Activated T-cell treated with anti-CD3 and anti-CD28 coated beads for 4 hours (primary cell): ENCODE measurements at places on chromosomes 2 and 18.

GRCh38 chr2:181573140-181573736, 83.7 kb downstream of the CERKL start:
- DNase-seq = no peak

DNA sequence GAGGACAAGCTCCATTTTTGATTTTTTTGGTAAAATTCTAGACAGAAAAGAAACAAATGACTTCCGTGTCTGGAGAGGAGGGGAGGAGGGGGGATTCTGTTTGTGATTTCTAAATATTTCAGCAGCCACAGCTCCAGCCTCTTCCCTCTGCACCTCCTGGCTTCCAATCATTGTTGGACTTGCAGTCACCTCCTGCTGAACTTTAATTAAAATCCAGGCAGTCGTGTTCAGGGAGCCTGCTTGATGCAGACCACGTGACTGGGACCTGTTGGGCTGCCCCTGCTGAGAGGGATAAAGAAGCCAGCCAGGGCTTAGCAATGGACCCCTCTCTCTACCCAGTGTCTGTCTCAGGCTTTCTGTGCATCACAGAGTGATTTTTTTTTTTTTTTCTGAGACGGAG, 115.1 kb downstream of the SH3BP4 start:
- DNase-seq = no peak

DNA sequence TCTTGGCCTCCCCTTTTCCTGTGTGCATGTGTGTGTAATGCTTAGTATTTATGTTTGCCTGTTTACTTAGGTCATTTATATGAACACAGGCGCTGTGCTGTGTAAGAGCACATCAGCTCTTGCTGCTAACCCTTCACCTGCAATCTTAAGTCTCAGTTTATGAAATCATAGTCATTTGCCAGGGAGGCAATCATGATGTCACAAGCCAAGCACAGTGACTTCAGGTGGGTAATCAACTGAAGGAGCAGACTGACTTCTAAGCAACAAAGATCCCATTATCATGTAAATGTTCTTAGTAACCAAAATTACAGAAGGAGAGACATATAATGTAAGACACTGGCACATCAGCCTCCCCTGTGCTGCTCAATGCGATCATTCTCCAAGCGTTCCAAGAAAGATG, 386.3 kb upstream of the MEIS1 start:
- DNase-seq = no peak

GRCh38 chr2:62653582-62654422, 51.7 kb upstream of the EHBP1 start:
- no peak for DNase-seq

DNA sequence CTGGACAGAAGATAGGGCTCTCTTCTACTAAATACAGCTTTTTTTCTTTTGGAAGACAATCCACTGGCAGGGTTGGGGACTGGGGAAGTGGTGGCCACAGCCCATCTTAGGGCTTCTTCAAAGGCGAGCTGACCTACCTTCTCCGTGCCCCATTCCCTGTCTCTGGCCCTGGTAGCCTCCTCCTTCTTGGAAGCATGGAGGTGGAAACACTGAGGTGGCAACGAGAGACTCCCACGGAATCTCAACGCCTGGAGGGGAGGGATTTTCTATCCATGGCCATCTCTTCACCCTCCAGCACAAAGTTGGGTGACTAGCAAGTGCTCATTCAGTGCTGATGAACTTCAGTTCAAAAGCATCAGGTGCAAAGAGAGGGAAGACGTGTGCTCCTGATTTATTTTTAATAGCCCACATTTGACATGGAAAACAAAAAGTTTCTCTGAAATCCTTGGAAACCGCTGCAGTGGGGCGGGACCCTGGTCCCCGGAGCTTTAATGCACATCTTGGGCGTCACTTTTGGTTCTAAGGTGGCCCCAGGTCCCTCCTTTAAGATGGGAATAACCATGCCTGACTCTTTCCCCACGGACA, 633 bp upstream of the ARMC9 start:
- no peak for DNase-seq

- no peak for DNase-seq
Measured at GRCh38 chr18:45837283-45838070, 12.0 kb downstream of the SIGLEC15 start.

GRCh38 chr2:27796791-27797765, 25.6 kb downstream of the MRPL33 start:
- DNase-seq = no peak

DNA sequence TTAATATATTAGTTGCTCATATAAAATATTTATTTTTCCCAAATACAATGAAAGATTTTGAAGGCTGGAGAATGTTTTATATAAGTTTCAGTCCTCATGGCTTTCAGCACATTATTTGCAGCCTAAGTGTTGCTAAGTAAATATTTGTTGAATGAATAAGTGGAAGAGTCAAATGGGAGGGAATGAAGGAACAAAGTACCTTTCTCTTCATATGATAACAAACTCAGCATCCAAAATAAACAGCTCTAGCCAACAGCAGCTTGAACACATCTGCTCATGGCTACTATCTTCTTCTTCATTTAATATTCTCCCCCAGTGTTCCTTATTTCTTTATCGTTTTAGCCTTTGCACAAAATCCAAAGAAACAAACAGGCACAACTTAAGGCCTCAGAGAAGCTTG, 385.2 kb upstream of the PIK3C3 start:
- no peak for DNase-seq

- no peak for DNase-seq
Measured at GRCh38 chr2:128504246-128505149, 185.8 kb upstream of the HS6ST1 start.

DNA sequence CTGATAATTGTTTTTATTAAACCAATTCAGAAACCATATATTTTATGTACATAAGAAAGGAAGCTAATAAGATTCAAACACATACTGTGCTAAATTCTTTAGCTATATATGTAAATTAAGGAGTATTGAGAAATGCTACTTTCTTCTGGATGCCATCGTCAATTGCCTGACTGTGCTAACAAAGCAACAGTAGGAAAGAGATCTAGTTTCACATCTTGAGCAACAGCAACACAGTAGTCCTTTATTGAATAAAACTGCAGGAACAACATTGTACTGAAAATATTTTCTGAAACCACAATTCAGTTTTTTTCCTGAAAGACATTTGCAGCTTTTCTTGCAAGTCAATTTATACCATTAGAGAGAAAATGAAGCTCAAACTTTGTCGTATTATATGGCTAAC, 1404.9 kb upstream of the SLC39A10 start:
- DNase-seq = no peak

DNA sequence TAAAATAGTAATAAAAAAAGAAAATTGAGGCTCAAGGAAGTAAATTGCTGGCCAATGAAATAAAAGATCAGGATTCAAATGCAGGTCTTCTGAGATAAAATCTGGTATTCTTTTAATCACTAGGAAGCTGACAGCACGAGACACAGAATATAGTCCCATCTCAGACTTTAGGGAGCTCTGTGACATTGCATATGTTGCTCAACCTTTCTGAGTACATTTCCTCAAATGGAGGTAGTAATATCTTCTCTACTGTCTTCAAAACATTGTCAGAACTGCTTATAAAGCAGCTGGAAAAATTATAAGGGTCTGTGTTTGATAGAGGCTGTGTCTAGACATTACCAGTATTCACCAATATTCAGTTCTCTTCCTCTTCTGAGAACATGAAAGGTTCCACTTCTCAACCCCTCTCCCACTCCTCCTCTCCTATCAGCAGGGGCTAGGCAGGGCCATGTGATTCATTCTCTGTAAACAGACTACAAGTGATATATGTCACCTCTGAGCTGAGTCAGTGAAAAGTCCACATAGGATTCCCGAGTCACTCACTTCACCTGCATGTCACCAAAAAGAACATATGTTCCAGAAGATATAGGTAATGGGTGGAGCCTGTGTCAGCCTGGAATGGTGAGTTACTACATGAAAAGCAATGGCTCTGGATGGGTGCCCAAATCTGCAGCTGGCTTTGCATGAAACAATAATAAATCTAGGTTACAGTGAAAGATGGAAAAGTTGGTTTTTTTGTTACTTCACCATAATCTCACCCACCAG, 7.1 kb downstream of the KCNE4 start:
- DNase-seq = no peak

- DNase-seq = no peak
Measured at GRCh38 chr2:181984060-181984459, 1.6 kb upstream of the PPP1R1C start.

GRCh38 chr2:6780765-6781274, 84.9 kb downstream of the CMPK2 start:
- no peak for DNase-seq

GRCh38 chr2:200496696-200497095, 13.2 kb downstream of the KCTD18 start:
- no peak for DNase-seq

GRCh38 chr2:88545118-88545517, 82.1 kb downstream of the EIF2AK3 start:
- no peak for DNase-seq

DNA sequence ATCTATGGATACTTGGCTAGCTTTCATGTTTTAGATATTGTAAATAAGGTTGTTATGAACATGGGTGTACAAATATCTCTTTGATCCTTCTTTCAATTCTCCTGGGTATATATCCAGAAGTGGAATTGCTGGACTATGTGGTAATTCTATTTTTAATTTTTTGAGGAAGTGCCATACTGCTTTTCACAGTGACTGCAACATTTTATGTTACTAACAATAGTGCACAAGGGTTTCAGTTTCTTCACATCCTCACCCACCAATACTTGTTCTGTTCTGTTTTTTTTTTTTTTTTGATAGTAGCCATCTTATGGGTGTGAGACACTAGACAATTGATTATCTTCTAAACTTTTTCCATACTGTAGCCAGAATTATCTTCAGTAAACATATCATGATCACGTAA, 17.3 kb upstream of the NEUROD1 start:
- no peak for DNase-seq

- DNase-seq = no peak
Measured at GRCh38 chr2:52622266-52622665, 1145.3 kb upstream of the CHAC2 start.

- no peak for DNase-seq
Measured at GRCh38 chr2:167424803-167425755, 536.8 kb downstream of the XIRP2 start.

GRCh38 chr2:23541503-23542229, 156.7 kb downstream of the KLHL29 start:
- no peak for DNase-seq

GRCh38 chr2:237588044-237588696, 2.4 kb downstream of the RAB17 start:
- DNase-seq = no peak

DNA sequence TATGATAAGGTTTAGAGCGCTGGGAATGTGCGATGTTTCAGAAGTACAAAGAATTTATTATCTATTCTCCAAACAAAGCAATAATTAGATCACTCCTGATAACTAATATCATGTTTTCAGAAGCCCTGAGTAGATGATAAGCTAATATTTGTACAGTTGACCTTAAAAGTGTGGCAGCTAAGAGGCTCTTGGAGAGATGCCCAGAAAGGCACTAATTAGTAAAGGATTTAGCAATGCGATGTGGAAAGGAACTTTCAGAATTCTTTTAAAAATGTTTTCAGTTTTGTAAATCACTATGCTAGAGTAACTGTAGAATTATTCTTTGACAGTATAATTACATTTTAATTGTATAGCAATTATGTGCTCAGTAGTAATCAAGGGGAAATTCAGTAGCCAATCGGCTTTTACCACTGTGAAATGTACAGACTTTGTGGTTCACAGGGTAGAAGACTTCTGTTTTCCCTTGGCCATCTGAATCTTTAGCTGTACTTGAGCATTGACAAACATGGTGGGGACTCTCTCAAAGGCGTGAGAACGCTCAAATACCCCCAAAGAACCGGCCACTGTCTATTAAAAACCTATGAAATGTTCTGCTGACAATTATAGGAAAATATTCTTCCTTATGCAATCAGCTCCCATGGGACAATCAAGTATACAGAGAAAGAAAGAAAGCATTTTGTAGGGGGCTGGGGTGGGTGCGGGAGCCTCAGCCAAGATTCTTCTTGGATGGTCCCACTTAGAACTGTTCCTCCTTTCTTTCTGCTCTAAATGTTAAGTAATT, 262.8 kb upstream of the AGAP1 start:
- no peak for DNase-seq

- no peak for DNase-seq
Measured at GRCh38 chr2:112600634-112601033, 16.2 kb downstream of the CHCHD5 start.

DNA sequence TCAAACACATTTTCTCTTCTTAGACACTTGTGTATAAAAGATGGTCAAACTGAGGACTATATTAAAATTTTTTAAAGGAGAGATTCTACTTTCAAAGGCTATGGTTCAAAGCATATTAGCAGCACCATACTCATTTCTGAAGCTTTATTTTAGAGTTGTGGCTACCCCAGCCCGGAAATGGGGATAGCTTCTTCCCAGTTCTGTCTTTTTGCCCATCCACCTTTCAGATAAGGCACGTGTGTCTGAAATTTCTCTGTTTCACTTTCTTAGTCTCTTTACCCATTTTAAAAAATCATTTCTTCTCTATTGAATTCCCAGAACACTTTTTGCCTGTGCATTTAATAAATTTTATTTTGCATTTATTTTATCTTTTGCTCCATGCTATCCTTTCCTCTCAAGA, 431.5 kb downstream of the RNF144A start:
- no peak for DNase-seq

DNA sequence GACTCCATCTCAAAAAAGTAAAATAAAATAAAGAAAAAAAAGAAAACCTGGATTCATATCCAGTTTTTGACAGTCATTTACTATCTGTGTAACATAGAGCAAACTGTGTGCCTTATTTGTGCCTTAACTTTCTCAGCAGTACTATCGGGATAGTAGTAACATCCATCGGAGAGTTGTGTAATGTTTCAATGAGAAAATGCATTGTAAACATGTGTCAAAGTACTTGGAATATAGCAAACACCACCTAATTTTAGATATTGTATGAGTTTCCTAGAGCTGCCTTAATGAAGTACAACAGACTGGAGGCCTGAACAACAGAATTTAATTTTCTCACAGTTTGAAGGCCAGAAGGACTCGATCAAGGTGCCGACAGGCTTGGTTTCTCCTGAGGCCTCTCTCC, 81.3 kb upstream of the CDC42EP3 start:
- DNase-seq = no peak

DNA sequence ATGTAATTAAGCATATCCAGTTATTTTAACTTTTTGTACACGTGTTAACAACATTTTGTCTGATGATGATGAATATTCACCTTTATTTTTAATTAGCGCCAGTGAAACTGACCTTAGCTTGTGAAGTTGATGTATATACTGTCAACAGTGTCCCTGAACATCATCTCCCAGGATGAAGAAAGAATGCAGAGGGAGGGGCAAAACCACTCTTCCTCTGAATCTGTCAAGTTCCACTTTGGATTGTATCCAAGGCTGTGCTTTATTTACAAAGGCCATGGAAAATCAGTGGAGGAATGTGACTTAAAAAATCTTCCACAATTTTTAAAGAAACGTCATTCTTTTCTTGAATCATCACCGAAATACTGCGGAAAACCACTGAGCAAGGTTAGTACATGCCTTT, 4.5 kb upstream of the RMDN2 start:
- no peak for DNase-seq
